CD4-positive, alpha-beta memory T cell (primary cell): ENCODE measurements at places on chromosomes 3 and 15. TPM values are rescaled to one million over a fixed set of nuclear protein-coding genes. Genes with fewer than 3 reads are reported as not detected.

Gene RLBP1
- not detected for total RNA-seq

- no peak for DNase-seq
Measured at GRCh38 chr3:60154011-60154410, 1097.2 kb downstream of the FHIT start.

- DNase-seq = no peak
Measured at GRCh38 chr15:24394303-24394702, 281.3 kb upstream of the NPAP1 start.

Gene P2RY1
- total RNA-seq = 0.09 TPM

Gene CDHR4
- total RNA-seq = 0.17 TPM

GRCh38 chr3:30474371-30474770 lies 132.0 kb upstream of the TGFBR2 start:
- DNase-seq = no peak

GRCh38 chr15:97688177-97688576 lies 272.3 kb upstream of the ARRDC4 start:
- no peak for DNase-seq

- no peak for DNase-seq
Measured at GRCh38 chr3:179373938-179374337, 26.4 kb downstream of the MFN1 start.

Gene PP2D1
- not detected for total RNA-seq

Gene CAMK2N2
- total RNA-seq = not detected

DNA sequence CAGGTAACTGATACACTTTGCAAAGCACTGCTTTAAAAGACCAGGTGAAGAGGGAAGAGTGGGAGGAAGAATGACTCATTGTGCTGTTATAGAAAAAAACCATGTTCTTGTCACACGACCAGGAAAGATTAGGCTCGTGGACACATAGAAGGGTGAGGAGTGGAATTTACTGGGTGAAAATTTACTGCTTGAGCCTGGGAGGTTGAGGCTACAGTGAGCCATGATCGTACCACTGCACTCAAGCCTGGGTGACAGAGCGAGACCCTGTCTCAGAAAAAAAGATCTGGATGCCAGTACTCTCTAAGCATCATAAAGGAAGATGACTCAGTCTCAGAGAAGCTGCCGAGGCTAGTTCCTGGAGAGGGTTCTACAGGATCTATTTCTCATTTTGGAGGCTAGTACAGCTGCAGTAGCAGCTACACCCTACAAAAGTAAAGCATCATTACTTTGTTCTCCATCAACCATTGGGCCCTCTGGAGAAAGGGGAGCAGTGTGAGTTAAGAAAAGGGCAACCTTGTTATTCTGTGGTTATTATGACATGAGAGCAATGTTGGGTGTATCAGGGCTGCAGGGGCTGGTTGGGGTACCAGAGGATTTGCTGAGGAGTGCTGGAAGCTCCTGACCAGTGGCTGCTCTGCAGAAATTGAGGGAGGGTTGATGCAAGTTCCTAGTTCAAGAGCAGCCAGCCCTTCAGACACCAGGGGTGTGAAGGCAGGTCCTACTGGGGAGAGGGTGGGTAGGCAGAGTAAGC lies 75.4 kb downstream of the CMTM8 start:
- DNase-seq = peak; percentile 47

- no peak for DNase-seq
Measured at GRCh38 chr3:170002879-170003278, 34.9 kb upstream of the GPR160 start.

DNA sequence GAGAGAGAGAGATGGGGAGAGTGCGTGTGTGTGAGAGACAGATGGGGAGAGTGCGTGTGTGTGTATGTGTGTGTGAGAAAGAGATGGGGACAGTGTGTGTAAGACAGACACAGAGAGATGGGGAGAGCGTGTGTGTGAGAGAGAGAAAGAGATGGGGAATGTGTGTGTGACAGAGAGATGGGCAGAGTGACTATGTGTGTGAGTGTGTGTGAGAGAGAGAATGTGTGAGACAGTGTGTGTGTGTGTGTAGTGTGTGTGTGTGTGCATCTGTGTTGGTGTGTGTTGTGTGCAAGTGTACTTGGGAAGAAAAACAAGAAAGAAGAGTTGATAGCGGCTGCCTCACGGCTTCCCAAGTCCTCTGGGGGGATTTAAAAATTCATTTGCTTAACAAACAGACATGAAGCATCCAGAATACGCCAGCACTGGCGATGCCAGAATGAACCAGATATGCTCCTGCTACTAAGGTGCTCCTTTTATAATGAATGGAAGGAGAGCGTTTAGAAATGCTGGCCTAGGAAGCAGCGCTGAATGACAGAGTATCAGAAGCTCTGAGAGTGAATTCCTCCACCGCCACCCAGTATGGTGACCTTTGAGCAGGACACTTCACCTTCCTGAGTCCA lies 186.1 kb upstream of the TSC22D2 start:
- DNase-seq = no peak
